Stimulated activated CD8-positive, alpha-beta memory T cell treated with anti-CD3 and anti-CD28 coated beads, Interleukin-7, amount 100 ng/mL, for 4 hours (primary cell): ENCODE measurements at places on chromosomes 7 and 10.

DNA sequence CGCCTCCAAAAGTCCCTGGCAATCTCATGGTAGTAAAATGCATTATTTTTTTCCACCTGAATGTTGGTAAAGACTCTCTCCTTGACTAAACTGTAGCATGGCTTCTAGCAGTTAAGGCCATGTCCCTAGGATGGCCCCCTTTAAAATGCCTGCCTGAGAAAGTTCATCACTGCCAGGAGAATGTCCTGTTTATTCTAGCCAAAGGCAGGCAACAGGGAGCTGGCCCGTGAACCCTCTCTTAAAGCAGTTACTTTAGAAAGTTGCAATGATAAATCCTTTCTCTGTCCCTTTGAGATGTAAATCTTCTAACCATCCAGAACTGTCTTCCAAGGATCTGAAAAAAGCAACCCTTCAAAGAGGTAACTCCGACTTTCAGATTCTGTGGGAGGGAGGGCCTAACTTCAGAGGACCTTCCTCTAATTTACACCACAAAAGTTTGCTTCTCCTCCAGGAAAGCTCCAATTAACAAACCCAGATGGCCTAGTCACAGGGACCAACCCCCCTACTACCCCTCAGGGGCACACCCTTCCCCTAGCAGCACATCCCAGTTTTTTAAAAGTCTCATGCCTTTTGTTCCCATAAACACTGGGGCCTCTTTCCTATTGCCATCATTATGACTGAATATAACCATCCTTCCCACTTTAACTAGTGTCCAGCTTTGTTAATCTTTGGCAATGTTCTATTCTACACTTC, 5.5 kb downstream of the DNTT start:
- DNase-seq = no peak

DNA sequence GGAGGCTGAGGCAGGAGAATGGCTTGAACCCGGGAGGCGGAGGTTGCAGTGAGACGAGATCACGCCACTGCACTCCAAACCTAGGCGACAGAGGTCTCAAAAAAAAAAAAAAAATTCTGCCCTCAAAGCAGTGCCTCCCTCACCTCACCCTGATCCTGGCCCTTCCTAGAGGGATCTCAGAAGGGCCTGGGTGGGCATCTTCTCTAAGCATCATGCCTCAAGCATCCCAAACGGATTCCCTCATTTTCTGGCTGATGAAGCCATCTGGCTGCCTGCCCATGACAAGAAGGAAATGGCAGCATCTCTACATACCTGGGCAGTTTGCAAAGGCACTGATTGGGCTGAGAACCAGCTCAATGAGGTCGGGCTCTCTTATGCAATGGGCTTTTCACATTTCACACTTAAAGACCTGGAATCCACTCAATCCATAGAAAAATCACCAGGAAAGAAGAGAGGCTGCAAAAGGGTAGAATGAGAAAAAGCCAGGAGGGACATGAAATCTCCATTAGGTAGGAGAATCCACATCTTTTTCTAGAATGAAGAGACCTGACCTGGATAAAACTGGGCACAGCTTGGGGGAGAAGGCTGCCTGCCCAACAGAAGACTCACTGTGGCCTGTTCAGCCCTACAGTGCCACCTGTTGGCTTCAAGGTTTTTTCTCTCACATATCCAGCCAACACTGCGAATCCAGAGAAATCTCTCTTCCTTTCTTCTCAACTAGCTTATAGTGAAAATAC, 48.1 kb downstream of the PDLIM1 start:
- no peak for DNase-seq

DNA sequence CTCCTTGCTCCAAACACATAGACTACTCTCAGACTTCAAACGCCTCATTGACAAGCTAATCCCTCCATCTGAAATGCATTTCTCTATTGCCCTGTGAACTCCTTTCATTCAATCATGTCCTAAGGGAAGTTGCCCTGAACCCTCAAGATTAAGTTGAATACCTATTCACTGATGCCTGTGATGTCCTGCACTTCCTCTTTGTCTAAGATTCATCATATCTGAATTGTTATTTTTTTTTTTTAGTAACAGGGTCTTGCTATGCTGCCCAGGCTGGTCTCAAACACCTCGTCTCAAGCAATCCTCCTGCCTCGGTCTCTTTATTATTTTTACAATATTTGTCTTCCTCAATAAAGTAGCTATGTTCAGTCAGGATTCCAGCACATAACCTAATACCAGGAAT, 3.2 kb downstream of the PSMA2 start:
- DNase-seq = no peak

GRCh38 chr7:15446722-15447121, 115.1 kb downstream of the AGMO start:
- DNase-seq = no peak

DNA sequence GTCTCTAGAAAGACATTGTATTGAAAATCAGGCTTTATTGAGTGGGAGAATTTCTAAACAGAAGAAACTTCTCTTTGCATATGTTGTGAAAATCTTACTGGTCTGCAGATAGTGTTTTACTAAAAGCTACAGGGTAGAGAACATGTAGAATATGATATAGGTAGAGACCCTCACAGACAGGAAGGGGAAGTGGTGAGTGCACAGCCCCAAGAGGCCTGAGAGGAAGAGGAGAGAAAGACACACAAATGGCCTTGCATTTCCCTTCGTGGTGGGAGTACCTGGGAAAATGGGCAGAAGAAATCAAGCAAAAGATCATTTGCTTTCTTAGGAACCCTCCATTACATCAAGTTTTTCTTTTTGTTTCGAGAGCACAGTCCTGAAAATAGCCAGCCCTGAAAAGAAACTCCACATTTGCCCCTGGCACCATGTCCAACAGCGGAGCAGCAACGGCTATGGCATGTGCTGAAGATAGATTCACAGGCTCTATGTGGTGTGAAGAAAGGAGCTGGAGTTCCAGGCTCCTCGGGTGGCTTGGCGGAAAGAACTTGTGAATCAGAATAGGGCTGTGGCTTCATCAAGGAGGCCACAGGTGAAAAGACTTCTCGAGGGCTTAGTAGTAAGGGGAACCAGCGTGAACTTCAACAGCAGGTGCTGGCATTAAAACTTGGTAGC, 143.5 kb downstream of the CALCR start:
- no peak for DNase-seq
